Stimulated activated CD8-positive, alpha-beta memory T cell treated with anti-CD3 and anti-CD28 coated beads, Interleukin-2, amount 100 ng/mL, for 1 hour (primary cell): ENCODE measurements at places on chromosomes 7 and 10.

GRCh38 chr10:75331081-75331480 lies 70.5 kb downstream of the ZNF503 start:
- no peak for DNase-seq

- no peak for DNase-seq
These were observed 148.5 kb downstream of the POLR1F start for GRCh38 chr7:19560111-19560883.

DNA sequence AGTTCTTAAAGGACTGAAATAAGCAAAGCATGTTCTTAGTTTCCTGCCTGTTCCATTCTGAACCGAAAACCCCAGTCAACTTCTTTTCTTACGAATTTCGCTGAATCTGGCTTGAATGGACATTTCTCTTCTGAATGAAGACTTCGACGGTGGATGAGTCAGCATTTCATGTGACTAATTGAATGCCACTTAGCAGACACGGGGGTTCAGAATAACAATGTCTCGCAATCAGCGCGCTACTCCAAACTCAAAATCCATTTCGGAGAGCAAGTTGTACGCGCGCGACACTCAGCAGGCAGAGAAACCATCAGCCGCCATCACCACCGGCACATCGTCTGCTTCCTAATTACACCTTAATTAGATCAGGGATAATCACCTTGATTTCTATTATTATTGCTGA lies 239.0 kb upstream of the KLF6 start:
- DNase-seq, result no peak

DNA sequence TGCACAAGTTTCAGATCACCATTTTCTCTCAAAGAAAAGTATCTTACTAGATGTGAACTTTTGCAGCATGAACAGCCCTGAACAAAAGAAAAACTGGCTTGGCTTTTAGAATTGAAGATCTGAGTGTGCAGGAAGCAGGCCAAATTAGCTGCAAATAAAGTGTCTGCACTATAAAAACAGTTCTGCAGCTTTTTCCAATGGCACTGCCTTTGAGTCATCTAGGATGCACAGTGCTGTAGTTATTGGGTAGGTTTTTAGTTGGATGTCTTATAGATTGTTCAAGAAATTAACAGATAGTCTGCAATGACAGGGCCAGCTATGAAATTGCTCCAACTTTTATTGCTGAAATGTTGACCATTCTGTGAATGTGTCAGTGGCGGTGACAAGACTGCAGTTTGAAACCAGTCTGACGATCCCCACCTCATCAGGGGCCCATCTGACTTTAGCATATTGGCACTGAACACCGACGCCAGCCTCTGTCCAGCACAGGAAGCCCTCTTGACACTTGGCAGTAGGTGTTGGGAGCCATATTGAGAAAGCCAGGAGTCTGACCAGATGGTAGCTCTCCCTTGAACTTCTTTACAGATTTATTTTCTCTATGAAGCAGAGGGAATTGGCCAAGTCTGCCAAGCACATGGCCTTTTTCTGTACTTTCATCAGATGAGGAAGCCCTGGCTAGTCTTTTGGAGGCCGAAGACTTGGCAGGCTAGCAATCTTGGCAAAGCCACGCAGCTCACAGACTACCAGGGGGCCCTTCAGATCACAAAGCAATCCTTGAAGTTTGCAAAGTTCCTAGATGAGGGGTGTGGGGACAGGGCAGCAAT lies 490.6 kb downstream of the NEBL start:
- no peak for DNase-seq

DNA sequence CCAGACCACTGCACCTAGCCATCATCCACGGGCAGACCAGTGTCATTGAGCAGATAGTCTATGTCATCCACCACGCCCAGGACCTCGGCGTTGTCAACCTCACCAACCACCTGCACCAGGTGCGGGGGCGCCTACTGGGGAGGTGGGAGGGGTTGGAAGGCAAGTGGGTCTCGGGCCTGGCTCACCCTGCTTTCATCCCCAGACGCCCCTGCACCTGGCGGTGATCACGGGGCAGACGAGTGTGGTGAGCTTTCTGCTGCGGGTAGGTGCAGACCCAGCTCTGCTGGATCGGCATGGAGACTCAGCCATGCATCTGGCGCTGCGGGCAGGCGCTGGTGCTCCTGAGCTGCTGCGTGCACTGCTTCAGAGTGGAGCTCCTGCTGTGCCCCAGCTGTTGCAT lies 4.6 kb downstream of the NFKB2 start:
- DNase-seq, result no peak

GRCh38 chr10:13086056-13086455 lies 13.9 kb upstream of the OPTN start:
- DNase-seq, result no peak

- no peak for DNase-seq
These were observed 97.2 kb downstream of the RALA start for GRCh38 chr7:39720586-39720985.

GRCh38 chr7:51324206-51324898 lies 7.7 kb upstream of the COBL start:
- no peak for DNase-seq

DNA sequence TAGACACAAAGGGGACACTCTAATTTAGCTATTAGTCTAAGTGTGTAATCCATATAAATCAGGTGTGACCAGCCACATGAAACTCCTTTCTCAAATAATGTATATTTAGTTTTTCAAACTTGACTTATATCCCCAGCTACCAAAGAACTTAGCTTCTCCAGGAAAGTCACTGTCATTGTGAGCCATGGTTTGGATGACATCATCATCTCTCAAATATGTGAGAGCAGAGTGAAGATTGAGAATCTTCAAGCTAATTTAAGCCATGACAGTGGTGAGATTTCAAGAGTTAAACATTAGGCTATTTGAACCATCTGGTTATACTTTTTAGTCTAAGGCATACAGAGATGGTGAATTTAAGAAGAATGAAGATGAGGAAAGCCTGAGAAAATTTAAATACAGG lies 1165.6 kb downstream of the CNTNAP2 start:
- no peak for DNase-seq

DNA sequence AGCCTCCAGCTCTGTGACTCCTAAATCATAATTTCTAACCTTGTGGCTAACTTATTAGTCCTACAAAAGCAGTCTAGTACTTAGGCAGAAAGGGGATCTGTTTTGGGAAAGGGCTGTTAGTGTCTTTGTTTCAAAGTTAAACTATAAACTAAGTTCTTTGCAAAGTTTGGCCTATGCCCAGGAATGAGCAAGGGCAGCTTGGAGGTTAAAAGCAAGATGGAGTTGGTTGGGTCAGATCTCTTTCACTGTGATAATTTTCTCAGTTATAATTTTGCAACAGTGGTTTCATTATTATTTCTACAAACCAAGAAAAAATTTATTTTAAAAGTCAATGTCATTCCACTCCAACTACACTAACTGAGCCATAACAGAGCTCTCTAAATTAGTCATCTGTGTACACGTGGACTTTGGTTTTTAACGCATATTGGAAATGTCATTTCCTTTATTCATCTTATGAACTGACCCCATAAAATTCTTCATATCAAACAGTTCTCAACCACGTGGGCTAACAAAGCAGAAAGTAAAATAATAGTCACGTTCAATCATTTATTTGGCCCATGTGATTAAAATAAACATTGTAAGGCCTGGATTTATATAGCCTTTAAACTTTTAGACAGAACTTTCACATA lies 143.2 kb upstream of the C7orf33 start:
- no peak for DNase-seq

DNA sequence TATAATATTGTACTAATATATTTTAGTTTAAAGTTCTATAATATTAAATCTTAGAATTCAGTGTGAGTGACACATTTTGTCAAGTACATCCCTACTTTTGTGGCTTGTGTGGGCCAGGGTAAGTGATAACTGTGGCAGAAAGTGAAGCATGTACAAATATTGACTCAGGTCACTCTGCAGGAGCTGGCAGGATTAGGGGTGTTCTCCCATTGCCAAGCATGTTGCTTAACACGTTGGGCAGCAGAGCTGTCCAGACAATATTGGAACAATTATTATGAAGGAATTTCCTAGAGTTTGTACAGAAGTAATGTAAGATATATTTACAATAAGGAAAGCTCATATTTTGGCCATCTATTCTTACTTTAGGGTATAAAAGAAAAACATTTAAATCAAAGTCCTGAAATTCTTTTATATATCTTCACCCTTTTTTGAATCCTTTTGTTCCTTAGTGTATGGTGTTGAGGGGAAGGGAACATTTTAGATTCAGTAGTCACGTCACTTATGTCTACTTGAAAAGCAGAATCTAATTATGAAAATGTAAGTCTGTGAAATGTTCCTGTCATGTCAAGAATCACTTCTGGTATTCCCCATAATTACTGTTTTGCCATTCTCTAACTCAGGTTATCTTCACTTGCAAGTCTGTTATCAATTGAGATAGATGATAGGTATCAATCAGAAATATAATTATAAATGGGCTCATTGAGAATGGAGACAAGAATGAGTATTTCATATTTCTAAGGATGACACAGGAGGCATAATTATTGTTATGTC lies 4.0 kb downstream of the HDAC9 start:
- DNase-seq, result no peak

DNA sequence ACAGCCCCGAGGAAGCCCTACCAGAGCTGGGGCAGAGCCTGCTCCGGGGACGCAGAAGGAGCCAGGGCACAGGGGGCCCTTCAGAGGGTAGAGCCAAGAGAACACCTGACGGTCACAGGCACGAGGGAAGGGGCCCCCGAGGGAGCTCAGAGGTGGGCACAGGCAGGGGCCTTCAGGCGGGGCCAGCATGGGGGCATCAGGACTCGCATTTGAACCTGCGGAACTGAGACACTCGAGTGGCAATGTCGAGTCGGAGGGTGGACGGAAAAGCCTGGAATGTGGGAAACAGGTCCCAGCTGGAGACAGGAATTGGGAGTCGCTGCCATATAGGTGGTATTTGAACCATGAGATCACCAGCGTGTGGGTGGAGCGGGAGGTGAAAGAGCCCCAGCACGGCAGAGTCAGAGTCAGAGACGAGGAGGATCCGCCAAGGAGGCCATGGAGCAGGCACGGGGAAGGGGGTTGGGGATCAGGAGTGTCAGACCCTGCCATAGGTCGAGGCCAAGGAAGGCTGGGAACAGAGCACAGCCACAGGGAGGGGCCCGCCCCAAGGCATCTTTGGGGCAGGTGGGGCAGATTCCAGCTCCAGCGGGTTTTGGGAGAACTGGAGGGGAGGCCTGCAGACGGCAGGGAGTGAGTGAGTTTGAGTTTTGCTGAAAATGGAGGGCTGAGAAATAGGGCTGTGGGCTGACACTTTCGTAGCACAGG lies 13.8 kb downstream of the STK32C start:
- DNase-seq, result no peak

DNA sequence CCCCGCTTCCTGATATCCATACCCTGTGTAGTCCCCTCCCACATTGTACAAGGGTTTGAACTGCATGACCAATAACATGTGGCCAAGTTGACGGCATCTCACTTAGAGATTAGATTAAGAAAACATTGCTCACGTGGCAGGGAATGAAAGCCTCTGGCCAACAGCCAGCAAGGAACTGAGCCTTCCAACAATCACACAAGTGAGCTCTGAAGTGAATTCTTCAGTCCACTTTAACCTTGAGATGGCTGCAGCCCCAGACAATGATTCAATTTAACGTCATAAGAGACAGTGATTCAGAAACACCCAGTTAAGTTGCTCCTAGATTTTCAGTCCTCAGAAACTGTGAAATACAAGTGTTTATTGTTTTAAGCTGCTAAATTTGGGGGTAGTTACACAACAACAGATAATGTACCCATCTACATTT lies 165.9 kb upstream of the PLXNA4 start:
- DNase-seq, result no peak

DNA sequence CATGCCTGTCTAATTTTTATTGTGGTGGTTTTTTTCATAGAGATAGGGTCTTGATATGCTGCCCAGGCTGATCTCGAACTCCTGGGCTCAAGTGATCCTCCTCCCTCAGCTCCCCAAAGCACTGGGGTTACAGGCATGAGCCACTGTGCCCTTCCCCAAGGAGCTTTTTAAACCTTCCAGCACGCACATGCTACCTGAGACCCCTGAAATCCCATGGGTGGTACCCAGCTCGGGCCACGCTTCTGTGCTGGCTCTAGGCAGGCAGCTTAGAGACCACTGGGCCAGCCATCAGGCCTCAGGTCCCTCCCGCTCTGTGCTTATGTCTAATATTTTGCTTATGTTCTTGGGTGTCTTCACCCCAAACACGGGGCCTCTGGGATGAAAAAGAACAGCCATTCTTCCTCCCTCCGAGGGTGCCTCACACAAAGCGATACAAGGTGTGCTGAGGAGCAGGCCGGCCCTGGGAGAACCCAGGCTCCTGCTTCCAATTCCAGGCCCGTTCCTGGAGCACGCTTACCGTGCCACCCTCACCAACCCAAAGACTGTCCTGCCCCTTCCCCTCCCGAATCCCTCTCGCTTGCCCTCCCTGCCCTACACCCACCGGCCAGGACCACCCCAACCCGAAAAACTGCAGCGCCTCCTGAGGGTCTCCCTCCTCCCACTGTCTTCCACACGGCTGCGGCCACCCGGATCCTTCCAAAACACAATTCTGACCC lies 10.9 kb downstream of the SPOCK2 start:
- DNase-seq, result no peak

DNA sequence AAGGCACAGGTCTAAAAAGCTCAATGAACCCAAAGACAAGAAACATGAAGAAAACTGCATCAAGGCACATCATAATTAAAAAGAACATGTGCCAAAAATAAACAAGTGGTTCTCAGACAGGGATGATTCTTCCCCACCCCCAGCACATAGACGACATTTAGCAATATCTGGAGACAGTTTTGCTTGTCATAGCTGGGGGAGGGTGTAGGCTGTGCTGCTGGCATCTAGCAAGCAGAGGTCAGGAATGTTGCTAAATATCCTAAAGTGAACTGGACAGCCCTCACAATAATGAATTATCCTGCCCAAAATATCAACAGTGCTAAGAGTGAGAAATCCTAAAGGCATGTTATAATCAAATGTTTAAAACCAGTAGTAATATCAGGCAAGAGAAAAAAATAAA lies 122.6 kb downstream of the MICU1 start:
- no peak for DNase-seq

- DNase-seq, result no peak
These were observed 79.1 kb upstream of the PPIF start for GRCh38 chr10:79268161-79268601.

DNA sequence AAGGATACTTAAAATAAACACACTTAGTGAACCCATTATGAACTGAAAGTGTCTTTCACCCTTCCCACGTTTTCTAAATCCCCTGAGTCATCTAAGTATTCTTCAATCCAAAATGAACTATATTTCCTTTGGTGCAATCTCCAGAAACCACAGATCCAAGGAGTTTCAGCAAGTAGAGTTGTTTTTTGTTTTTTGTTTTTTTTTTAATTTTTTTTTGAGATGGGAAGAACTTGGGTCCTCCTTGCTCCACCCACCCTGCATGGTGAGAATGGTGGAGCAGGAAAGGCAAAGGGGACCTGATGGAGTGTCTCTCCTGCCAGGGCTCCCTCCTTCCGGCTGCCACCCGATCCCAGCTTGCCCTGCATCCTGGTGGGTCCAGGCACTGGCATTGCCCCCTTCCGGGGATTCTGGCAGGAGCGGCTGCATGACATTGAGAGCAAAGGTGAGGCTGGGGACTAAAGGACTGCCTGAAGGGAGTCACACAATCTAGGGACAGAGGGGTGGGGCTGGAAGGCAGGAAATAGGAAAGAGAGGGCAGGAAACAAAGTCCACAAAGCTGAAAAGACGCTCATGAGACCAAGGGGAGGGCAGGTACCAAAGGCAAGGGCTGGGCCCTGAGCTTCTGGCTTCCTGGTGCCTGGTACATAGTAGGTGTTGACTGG lies 12.1 kb downstream of the ATG9B start:
- no peak for DNase-seq
